ENCODE measurements at places on chromosomes 6 and 20.

- no peak for DNase-seq
Observed at GRCh38 chr20:22232923-22233322, 351.4 kb downstream of the FOXA2 start.

DNA sequence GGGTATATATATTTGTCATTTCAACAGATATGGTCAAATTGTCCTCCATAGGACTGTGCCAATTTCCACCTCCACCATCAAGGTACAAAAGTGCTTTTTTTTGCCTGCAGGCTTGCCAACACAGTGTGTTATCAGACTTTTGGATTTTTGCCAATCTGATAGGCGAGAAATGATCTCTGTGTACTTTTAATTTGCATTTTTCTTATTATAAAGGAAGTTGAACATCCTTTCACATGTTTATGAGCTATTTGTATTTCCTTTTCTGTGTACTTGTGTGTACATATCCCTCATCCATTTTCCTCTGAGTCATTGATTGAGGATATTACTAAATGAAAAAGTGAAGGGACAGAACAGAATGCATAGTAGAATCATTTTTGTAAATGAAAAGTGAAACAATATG, 39.0 kb upstream of the PTPN1 start:
- no peak for DNase-seq

DNA sequence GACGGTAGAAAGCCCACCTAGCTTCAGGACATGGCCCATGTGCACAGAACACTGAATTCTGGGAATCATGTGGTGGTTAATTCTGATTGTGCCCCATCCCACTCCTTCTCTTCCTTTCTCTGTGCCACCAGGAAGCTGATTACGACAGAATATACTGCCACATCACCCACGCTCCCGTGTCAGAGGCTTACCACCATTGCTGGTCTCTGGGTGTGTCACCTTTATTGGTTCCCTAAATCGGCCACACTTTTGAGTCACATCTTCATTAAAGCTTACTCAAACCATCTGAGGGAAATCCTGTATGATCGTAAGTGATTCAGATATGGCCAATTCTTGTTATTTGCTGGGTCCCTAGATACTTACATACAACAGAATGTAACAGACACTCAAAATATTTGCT, 3.1 kb downstream of the TRMT6 start:
- no peak for DNase-seq

DNA sequence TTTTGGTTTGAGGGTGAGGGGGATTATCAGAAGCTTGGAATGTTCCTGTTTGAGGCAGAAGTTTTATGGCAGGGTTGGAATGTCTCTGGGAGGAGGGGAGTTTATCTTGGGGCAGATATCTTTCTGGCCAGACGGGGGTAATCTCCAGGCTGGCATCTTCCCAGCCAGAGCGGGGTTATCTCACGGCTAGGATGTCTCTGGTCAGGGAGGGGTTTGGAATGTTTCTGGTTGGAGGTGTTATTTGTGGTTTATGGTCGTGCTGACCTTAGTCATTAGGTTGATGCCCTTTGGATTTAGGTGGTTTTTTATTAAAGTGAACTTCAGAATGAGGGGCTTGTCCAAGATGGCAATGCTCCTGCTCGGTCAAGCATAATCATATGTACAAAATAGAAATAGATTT, 14.8 kb downstream of the PGK2 start:
- DNase-seq = no peak

DNA sequence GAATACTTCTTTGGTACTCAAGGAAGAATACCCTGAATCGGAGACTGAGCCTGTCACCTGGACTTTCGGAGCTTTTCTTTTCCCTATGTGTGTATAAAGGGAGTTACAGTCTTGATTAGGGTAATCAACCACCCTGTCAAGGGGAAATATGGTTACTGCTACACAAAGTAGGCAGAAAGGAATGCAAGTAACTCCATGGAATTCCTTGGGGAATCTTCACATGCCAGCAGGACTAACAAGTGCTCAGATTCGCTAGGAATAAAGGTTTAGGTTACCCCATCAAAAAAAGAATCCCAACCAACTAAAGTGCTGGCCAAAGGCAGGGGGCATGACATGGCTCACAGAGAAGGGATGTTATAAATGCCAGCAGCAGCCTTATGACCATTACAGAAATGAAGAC, 10.4 kb downstream of the KCNS1 start:
- no peak for DNase-seq

DNA sequence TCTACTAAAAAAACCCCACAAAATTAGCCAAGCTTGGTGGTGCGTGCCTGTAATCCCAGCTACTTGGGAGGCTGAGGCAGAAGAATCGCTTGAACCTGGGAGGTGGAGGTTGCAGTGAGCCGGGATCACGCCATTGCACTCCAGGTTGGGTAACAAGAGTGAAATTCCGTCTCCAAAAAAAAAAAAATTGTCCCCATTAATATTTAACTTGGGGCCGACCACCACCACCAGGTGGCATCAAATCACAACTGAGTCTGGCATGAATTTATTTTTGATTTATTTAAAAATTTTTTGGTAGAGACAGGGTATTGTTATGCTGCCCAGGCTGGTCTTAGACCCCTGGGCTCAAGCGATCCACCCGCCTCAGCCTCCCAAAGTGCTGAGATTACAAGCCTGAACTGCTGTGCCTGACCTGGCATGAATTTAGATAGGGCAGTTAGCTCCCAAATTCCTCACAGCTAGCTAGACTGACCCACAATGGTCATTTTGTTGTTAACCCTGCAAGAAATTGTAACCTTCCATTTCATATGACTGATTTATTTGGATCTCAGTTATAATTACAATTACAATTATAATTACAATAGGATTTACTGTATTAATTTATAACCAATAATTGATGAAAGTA, 17.1 kb upstream of the BEND3 start:
- DNase-seq = no peak

DNA sequence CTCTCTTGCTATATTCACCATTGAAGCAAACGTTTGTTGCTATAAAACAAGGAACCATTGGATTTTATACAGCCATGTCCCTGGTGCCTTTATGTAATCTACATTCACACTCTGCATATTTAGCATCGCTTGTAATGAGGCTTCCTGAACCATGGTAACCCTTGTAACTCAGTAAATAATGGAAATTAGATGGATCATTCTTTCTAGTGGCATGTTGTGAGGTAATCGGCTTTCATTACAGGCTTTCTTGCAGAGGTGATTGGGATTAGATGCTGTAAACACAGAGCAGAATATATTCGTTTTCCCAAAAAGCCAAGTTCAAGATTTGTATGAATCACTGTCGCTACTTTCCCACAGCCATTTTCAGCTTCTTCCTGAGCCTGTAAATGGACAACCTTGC, 36.1 kb downstream of the SMPDL3A start:
- DNase-seq = no peak
